ENCODE measurements at places on chromosomes 4 and X.

DNA sequence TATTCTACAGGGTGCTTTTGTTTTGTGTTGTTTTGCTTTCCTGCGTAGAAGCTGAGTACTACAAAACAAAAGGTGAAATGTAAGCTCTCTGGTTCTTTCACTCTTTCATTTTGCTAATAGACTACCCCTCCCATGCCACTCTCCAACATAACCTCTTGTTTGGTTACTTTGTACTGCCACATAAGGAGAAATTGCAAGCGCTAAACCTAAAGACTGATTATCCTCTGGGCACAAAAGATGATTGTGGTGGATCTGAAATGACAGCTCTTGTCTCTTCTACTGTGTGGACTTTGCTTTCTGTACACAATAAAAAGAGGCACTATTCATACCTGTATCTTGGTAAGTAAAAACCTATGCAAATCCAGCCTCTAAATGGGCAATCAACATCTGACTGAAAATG, 5.3 kb downstream of the MBNL3 start:
- DNase-seq: no peak

GRCh38 chrX:40056420-40056819, 41.3 kb downstream of the BCOR start:
- no peak for DNase-seq

DNA sequence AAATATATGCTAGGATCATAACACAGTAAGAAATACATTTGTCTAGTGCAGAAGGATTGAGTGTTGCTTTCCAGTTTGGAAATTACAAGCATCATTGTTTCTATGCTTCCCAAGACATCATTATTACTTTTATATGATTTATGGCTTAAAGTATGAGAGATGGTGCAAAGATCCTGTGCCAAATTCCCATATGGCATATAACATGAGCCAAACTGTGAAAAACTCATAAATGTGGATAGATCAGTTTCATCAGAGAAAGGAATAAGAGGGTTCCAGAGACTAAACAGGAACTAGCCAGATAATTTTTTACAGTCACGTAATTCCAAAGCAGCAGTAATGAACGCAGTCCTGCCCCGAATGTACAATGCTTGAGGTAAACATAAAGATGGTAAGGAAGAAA, 126.3 kb downstream of the PRDM5 start:
- DNase-seq: no peak

DNA sequence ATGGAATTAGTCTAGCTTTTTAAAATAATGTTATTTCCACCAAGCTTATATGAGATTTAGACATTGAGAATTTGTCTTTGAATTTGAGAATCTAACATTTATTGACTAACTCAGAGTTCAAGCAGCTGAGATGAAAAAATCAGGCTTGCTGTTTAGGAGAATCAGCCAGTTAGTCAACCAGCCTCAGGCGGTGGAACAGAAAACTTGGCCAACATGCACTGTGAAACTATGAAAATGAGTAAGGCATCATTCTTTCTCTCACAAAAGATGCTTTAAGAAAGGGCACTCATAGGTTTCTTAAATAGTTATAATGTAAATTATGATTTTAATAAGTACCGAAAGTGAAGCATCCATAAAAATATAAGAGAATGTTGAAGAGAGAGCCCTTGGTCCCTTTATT, 84.2 kb downstream of the NFKB1 start:
- DNase-seq: no peak

DNA sequence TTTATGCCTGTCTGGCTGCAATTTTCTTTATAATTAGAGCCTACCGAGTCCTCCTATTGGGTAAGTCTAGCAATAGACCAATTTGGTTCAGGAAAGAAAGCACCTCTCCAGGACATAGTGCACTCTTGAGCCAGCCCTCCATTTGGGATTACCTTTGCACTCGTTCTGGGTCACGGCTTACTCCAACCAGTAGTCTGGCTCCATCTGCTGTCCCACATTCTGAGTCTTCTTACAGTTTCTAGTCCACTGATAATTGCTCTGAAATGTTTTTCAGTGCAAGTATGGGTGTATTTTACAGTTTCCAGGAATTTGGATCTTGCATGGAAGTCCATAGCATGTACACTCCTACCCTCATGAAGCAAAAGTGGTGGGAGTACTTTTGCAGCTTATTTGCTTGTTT, 34.8 kb upstream of the USP51 start:
- no peak for DNase-seq

GRCh38 chr4:47929682-47930201, 15.4 kb upstream of the NFXL1 start:
- no peak for DNase-seq

DNA sequence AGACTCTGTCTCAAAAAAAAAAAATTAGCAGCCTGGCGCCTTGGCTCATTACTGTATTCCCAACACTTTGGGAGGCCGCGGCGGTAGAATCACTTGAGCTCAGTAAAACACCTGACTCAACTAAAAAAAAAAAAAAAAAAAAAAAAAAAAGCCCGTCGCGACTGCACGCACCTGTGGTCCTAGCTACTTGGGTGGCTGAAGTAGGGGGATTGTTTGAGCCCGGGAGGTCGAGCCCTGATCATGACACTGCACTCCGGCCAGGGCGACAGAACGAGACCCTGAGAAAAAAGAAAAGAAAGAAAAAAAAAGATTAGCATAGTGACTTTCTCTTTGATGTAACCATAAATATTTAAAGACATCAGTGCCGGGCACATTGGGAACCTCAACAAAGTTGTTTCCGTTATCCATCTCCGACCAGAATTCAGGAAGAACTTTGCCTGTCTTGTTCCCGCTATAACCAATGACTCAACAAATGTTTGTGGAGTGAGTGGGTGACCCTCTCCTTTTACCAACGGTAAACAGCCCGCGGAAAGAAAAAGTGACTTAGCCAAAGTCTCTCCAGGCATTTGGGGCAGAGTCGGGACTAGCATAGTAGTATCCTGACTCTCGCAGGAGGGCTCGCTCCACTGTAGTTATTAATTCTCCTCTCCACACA, 553 bp upstream of the MED28 start:
- peak; percentile 9 for DNase-seq

GRCh38 chr4:37241647-37242046, 2.9 kb upstream of the NWD2 start:
- no peak for DNase-seq

DNA sequence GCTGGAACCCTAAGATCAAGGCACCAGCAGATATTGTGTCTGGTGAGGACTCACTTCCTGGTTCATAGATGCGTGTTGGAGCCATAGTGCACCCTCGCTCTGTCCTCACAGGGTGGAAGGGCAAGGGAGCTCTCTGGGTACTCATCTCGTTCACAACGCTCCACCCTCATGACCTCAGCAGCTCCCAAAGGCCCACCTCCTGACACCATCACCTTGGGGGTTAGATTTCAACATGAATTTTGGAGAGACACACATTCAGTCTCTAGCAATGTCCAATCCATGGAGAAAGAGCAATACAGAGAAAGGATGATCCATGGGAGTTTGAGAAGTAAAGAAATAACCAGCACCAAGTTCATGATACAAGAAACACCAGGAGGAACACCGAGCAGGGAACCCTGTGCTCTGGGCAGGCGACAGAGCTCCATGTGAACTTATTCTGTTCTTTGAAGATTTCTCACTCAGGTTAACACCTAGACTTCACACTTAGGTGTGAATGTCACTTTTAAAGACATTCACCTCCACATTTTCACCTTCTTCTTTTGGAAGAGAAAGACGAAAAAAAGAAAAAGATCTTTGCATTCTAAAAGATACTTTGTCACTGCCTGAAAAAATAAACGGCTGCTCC, 171.8 kb upstream of the FAM9B start:
- no peak for DNase-seq

GRCh38 chrX:14032406-14032805, 2.7 kb upstream of the GEMIN8 start:
- DNase-seq: peak; percentile 64

- DNase-seq: no peak
Measured at GRCh38 chrX:155127940-155128339, 56.6 kb downstream of the BRCC3 start.

GRCh38 chr4:174549721-174550120, 27.4 kb upstream of the HPGD start:
- no peak for DNase-seq

GRCh38 chrX:41110801-41111625, 25.8 kb downstream of the USP9X start:
- DNase-seq: no peak

GRCh38 chrX:136635235-136635634, 12.7 kb upstream of the CD40LG start:
- no peak for DNase-seq

- no peak for DNase-seq
Measured at GRCh38 chr4:85725721-85726170, 250.8 kb downstream of the ARHGAP24 start.

- DNase-seq: no peak
Measured at GRCh38 chrX:16733013-16733412, 13.6 kb downstream of the SYAP1 start.

DNA sequence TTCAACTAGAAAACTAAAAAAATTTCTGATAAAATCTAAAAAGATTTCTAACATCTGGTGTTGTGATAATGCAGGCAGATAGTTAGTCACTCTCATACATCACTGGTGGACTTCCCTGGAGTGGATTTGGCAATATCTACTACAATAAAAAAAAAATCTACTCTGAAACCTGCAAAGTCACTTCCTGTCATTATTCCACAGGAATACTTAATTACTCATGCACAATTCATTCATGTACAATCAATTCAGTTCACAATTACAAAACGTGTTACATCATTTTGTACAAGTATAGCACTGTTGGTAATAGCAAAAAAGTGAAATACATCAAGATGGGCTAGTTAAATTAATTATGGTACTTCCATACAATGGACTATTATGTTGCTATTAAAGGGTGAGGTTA, 16.5 kb upstream of the RHOH start:
- DNase-seq: no peak

GRCh38 chr4:187286525-187286924, 562.9 kb upstream of the FAT1 start:
- DNase-seq: no peak

GRCh38 chrX:85221361-85221760, 22.2 kb downstream of the SATL1 start:
- DNase-seq: no peak

GRCh38 chr4:42519803-42520417, 122.6 kb downstream of the SHISA3 start:
- DNase-seq: peak; percentile 43

DNA sequence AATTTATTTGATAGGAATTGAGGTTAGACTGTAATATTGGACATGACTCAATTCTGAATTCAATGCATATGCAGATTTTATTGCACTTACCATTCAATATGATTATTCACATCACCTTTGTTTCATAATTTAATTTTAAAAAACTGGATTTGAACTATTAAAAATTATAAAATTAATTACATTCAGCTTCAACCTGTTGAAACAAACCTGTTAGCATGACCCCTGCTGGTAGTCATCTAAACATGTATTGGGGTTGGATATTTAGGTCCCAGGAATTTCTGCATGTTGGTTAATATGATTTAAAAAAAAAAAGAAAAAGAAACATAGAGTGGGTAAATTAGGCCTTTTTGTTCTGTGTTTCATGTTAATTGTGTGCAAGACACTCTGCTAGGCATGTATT, 85.9 kb downstream of the ARSJ start:
- DNase-seq: no peak

DNA sequence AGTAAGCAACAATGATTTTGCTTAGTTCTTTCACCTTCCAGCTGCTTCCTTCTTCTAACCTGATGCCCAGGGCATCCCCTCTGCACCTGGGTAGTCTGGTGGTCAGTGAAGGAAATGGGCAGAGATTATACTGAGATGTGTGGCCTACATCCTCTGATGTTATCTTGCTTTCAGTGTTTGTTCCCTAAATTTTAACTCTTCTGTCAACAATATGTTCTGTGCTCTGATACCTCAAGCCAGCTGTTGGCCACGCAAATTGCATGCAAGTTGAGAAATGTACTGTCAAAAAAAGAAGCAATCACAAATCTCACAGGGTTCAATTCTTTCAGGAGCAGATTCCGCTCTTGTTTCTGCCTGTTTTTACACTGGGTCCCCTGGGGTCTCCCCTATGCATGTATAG, 73.8 kb downstream of the FBXW7 start:
- no peak for DNase-seq

DNA sequence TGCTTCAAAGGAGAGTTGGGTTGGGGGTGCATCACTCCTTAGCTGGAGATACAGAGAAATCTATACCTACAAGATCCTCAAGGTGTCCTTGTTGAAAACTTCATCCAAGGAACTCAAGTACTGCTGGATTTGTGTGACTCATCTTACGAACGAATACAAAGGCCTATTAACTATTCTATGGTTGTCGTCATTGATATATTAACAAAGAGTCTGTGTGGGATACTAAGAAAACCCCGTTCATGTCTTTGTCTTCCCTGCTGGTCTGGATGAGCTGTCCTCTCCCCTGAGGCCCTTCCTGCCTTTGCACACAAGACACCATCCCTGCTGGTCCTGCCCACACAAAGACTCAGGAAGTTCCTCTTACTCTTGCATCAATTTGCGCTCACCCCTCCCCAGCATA, 54.9 kb upstream of the IRF2 start:
- no peak for DNase-seq

DNA sequence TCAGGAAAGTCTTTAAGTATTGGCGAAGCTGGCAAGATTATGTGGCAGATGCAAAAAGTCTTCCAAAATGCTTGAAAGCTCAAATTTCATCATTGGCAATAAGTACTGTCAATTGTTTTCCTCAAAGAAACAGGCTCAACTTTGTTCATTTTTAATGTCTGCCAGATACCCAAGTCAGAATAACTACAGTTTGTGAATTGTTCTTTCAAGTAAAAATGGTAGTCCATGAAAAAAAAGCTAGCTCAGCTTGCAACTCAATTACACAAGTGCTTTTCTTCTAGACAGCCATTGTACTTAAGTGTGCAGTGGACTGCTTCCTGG, 70.5 kb downstream of the AFF1 start:
- no peak for DNase-seq

DNA sequence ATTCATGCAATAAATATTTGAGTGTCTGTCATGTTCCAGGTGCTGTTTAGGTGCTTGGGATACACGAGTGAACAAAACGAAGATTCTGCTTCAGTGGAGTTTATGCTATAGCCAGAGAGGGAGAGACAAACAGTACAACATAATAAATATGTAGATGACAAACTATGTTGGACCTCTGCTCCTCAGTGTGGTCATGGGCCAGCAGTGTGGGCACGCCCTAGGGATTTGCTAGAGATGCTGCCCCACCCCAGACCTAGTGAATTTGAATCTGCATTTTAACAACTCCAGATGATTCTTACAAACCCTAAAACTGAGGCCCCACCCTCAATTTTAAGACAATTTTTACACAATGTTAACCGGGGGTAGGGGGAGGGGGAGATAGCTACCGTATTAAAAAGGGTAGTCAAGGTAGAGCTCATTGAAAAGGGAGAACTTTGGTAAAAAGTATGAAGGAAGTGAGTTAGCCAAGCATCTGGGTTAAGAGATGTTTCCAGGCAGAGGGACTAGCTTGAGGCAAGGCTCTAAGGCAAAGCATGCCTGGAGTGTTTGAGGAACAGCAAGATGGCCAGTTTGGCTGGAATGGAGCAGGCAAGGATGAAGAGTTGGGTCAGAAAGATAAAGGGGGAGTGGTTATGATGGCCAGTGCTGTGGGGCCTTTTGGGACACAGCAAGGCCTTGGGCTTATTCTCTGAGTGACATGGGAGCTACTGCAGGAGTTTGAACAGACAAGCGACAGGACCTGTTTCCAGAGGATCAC, 42.4 kb downstream of the SEPSECS start:
- DNase-seq: no peak

- DNase-seq: no peak
Measured at GRCh38 chrX:794311-794710, 163.7 kb downstream of the SHOX start.

- DNase-seq: no peak
Measured at GRCh38 chr4:116438981-116439729, 646.2 kb downstream of the TRAM1L1 start.

- DNase-seq: no peak
Measured at GRCh38 chr4:64130907-64131306, 278.3 kb downstream of the TECRL start.
